ENCODE measurements at places on chromosomes 16 and 17. TPM values are rescaled to one million over a fixed set of nuclear protein-coding genes. Genes with fewer than 3 reads are reported as not detected.
A peak's percentile ranks its signal among the peaks of the same experiment; 100 is the strongest.

UBALD1 gene
- total RNA-seq: 20.2 TPM

KCNH6 gene
- not detected for total RNA-seq

DNA sequence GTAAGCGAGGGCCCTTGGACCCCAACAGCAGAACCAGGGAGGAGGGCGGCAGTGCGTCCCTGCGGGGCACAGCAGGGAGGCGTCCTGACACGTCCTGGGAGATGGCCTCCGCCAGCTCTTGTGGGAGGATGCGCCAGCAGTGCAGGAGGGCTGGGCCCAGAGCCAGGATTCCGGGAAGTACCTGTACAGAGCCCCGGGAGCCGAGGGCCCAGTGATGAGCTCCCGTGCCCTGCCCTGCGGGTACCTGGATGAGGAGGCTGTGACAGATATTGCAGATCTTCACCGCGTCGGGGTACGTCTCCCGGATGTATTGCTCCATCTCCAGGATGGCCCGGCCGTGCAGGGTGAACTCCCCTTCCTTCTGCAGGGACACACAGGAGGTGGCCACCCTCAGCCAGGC, 23.1 kb downstream of the KDM8 start:
- H3K4me1 ChIP-seq: peaks cover 32% of the 10 kb centered on the region
- no peak overlapping the region for H3K4me3 ChIP-seq
- peaks cover 28% of the 10 kb centered on the region for H3K36me3 ChIP-seq
- H3K27ac ChIP-seq: no peak overlapping the region
- DNase-seq: no peak
- H3K27me3 ChIP-seq: no peaks in the 10 kb centered on the region

GRCh38 chr17:83080858-83081683, 1.7 kb downstream of the METRNL start:
- H3K4me3 ChIP-seq: peak overlapping the region; percentile 71
- H3K36me3 ChIP-seq: no peaks in the 10 kb centered on the region
- no peaks in the 10 kb centered on the region for H3K27me3 ChIP-seq
- no peak for DNase-seq

DNA sequence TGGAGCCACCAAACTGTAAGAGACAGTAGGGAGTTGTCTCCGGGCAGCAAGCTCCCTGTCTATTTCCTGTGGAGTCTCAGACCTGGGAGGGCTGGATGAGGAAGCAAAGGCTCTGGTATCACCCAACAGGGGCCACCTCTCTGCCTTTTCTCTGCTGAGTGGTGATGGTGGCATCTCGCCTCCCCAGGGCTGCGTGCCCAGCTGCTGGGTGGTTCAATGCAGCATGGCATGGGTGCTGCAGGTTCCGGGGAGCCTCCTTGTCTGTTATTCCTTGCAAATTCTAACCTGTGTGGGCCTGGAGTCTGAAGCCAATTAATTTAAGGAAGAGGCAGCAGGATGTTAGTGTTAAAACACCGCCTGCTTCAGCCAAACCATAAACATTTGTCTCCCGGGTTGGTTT, 78.2 kb downstream of the CCDC182 start:
- H3K27me3 ChIP-seq: no peaks in the 10 kb centered on the region
- peaks cover 55% of the 10 kb centered on the region for H3K4me1 ChIP-seq
- H3K4me3 ChIP-seq: no peak overlapping the region
- no peak overlapping the region for H3K27ac ChIP-seq
- no peaks in the 10 kb centered on the region for H3K36me3 ChIP-seq

- DNase-seq: no peak
- peaks cover 28% of the 10 kb centered on the region for H3K36me3 ChIP-seq
- no peaks in the 10 kb centered on the region for H3K27me3 ChIP-seq
- H3K4me1 ChIP-seq: peaks cover 13% of the 10 kb centered on the region
These were observed 23.0 kb downstream of the SNN start for GRCh38 chr16:11691235-11691634.
